NCI-H2171 (cell line): ENCODE measurements at places on chromosomes 13 and 19.
A peak's percentile ranks its signal among the peaks of the same experiment; 100 is the strongest.

DNA sequence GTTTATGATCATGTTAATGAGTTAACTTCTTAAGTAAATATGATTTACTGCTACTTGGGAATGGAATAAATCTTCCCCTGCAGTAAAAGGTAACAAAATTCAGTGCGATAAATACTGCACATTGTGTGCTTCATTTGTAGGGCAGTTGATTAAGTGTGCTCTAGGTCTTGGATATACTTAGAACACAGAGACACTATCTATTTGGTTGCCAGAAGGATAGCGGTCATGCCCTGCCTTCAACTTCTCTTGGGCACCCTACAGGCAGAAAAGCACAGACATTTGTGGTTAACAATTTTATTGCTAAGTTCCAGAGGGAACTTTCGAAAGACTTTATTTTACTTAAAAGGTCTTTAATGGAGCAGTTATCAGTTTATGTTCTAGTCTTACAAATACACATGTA, 605.8 kb downstream of the PCDH9 start:
- DNase-seq: no peak

DNA sequence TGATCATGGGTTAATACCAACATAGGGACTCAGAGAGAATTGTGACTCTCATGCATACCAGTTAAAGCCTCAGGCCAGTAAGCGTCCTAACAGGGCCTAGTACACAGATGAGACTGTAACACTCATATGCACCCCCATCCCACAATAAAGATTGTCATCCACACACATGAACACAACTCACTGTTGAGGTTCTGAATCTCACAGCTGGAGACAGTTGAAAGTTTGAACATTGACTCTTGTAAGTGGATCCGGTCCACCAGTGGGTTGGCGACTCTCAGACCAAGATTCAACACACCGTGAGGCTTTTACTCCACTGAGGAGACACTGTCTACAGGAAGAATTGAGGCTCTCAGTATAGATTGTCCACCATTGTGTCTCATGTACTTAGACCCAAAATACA, 88.1 kb downstream of the ZNF429 start:
- DNase-seq: no peak

DNA sequence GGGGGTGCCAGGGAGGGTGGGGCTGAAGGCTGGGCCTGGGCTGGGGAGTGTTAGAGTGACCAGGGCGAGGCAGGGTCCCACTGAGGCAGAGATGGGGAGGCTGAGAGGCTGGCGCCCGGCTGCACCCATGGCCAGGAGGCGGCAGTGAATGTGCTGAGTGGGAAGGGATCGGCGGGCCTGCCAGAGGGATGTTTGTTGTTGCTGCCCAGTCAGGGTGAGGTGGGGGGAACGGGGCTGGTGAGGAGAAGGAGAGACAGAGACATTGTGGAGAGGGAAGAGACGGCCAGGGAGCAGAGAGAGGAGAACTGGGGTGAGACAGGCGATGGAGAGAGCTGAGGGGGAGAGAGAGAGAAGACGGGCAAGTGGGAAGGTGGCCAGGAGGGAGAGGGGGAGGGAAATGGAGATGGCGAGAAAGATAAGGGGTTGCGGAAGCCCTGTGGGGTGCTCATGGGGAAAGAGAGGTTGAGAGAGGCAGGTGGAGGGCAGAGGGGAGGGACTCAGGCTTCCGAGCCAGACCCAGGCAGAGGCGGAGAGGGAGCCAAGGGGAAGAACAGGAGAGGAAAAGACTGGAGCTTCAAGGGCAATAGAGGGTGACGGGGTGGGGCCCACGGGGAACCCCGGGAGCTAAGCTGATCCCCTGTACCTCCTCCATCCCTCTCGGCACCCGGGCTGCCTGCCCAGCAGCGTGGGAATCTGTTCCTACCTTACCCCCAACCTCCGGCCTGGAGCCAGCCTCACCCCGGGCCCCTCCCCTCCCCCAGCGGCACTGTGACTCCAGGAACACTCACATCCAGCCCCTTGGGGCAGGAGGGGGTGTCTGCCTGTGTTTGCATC, 690 bp upstream of the B3GNT8 start:
- peak; percentile 55 for DNase-seq

DNA sequence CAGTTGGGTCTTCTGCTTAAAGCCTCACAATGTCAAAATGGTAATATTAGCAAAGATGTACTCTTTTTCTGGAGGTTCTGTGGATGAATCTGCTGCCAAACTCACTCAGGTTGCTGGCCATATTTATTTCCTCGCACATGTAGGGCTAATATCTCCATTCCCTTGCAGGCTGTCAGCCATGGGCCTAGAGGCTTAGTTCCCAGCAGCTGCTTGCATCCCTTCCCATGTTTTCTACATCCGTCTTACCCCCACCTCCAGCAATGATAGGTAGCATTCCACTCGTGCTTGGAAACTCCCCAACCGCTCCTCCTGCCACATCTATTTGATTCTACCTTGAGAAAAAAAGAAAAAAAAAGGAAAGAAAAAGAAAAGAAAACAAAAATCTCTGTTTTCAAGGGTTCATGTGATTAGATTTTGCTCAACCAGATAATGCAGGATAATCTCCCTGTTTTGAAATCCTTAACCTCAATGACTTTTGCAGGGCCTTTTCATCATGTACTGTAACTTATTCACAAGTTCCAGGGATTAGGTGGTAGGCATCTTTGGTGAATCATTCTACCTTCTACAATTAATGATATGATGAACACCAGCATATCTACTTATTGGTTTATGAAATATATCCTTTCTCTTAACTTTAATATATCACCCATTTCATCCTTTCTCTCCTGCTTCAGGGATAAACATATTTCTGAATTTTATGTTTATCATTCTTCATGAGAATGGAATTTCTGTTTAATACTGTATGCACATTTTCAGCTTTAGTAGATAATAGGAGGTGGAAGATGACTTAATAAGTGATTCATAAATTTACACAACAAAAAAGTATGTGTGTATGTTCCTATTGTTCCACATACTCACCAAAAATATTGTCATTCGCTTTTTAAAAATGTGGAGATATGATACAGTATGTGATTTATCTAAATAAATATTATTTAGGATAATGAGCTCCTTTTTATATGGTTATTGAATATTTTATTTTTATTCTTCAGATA, 931.9 kb downstream of the SLITRK5 start:
- no peak for DNase-seq

GRCh38 chr13:51425410-51426042, 27.3 kb downstream of the INTS6 start:
- DNase-seq: no peak

GRCh38 chr19:17237747-17238706, 7.7 kb downstream of the NR2F6 start:
- no peak for DNase-seq

- peak; percentile 33 for DNase-seq
Observed at GRCh38 chr13:105979131-105980011, 556.1 kb downstream of the EFNB2 start.

GRCh38 chr13:43126420-43126819, 103.0 kb downstream of the DNAJC15 start:
- DNase-seq: no peak

DNA sequence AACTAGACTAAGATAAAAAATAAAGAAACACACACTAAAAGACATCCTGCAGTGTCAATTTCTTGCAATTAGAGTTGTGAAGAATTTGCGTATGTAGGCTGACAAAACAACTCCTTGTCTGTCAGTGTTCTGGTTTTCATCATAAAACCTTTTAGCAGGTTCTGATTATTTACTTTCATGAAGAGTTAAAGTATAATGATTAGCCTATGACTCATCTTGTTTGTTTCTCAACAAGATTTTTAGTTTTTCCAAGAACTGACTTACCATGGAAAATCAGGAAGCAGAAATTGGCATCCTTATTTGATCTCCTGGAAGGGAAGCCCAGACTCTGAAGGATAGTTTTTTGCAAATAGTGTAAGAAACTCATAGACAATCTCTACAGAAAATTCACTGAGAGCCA, 848.7 kb upstream of the PCDH9 start:
- no peak for DNase-seq

DNA sequence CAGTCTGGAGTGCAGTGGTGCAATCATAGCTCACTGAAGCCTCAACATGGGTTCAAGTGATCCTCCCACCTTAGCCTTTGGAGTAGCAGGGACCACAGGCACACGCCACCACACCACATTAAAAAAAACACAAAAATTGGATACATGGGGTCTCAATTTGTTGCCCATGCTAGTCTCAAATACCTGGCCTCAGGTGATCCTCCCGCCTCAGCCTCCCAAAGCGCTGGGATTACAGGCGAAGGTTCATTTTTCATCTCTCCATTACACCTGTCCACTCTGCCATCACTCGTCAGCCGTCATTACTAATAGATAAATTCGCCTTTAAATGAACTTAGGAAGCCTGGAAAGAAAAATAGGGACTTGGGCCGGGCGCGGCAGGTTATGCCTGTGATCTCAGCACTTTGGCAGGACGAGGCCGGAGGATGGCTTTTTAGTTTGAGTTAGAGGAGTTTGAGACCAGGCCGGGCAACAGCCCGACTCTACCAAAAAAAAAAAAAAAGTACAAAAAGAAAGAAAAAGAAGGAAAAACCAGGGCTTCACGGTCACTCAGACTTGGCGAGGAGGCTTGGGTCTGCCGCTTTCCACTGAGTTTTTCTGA, 685 bp upstream of the SUPT5H start:
- DNase-seq: no peak
